Natural killer cell (primary cell): ENCODE measurements at places on chromosomes 6 and 20. TPM values are rescaled to one million over a fixed set of nuclear protein-coding genes. Genes with fewer than 3 reads are reported as not detected.

The TAGAP gene
- 139 TPM for total RNA-seq

DNA sequence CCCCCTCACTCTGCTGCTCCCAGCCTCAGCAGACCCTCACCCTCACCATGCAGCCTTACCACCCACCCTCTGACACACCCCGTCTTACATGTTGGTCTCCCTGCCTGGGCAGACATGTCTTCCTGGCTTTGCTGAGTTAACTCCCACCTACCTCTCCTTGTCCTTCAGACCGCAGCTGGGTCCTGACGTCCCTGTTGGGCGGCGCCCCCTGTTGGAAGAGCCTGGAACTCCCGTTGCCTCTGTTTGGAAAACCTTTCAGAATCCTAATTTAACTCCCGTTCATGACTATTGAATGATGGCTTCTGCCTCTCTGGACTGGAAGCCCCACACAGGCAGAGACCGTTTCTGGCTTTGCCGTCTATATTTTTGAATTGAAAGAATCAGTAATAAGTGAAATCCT is 245.1 kb downstream of the MYLK4 start:
- no peak for DNase-seq
- peaks cover 17% of the 10 kb centered on the region for H3K27me3 ChIP-seq
- H3K4me3 ChIP-seq, result no peak overlapping the region
- H3K27ac ChIP-seq, result no peak overlapping the region
- no peaks in the 10 kb centered on the region for H3K4me1 ChIP-seq

DNA sequence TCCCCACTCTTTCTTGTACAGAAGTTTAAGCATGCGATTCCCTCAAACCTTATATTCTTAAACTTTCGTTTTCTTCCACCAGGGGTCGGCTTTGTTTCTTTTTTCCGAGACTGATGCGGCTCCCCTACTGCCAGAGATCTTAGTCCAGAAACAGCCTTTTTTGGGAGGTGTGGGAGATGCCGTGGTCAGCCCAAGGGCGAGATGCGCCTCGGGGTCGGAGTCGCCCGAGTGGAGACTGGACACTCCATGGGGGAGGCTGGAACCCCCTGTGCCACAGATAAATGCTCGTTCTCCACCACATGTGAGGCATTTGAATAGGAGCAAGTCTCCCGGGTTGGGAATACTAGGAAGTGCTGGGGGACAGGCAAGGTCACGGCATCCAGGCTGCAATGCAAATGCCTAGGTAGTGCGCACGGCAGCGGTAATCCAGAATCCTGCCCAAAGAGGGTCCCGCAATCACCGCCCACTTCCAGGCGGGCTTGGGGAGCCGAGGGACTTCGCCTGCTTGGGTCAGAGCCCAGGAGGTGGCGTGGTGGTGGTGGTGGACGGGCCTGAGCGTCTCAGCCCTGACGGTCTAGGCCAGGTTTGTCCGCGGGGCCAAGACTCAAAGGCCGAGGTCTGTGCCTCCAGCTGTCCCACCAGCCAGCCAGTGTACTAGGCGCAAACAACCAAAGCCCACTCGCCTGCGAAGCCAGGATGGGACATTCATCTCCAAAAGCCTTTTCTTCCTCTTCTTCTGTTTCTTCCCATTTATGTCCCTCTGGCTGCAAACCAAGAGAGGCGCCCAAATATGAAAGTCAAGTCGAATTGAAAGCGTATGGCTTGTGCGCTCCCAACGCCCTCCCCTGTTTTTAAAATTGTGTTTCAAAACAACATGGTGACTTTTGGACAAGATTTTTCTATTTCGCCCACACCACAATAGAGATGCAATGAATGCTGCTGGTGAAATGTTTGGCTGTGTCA is 39.3 kb upstream of the OSTM1 start:
- H3K27ac ChIP-seq, result no peak overlapping the region
- H3K4me3 ChIP-seq, result no peak overlapping the region
- DNase-seq, result peak; percentile 55
- H3K4me1 ChIP-seq, result peaks cover 42% of the 10 kb centered on the region

The BNIP5 gene
- not detected for total RNA-seq

DNA sequence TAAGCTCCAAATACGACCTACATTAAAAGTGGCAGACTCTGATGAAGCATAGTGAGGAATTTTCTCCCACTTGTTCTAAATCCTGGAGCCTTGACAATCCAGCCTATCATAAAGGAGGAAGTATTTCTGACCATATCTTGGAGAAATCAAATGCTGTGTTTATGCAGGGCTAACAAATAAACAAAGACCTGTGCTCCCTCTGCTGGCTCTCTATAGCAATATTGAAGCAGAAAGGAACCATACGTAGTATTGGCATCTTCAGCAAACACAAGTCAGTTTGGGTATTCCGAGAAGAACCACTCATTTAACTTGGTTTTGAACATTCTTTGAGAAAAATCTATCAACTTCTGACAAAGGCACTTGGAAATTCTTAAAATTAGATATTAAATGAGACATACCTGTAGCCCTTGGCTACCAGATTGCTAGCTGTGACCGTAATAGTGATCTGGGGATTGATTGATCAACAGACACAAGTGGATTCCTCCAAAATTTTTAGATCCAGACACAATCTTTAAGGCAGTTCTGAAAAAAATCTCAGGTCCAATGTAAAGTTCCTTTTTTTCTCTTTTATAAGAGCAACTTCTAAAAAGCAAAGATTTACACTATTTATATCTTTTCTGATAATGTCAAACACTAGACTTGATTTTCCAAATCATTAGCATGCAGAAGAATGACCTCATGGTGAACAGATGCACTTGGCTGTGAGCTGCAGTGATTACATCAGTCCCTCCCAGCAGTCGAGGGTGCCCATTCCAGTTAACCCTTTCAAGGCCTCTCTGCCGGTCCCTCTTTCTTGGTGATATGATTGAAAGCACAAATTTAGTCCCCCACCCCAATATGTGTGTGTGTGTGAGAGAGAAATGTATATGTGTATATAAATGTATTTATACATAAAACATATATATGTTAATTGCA is 40.2 kb downstream of the INSM1 start:
- no peaks in the 10 kb centered on the region for H3K27me3 ChIP-seq
- H3K4me3 ChIP-seq, result no peak overlapping the region
- no peak overlapping the region for H3K27ac ChIP-seq
- no peak for DNase-seq
- no peaks in the 10 kb centered on the region for H3K36me3 ChIP-seq

The SLC13A3 gene
- 0.63 TPM for total RNA-seq

DNA sequence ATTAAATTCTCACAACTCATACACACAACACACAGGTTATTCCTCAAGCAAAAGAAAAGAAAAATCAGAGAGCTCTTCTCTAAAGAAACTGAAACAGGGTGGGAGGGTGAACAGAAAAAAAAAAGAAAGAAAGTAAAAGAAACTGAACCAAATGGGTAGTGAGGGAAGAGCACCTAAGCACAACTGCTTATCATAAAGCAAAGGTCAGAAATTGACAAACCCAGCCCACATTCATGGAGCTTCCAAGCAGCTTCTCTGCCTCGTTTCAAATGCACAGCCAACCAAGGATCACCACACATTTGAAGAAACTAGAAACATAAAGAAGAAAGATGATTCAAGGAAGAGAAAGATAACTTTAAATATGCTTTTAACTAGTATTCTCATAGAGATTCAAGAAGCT is 90.5 kb downstream of the RNGTT start:
- H3K27me3 ChIP-seq, result no peaks in the 10 kb centered on the region
- H3K27ac ChIP-seq, result no peak overlapping the region
- H3K36me3 ChIP-seq, result no peaks in the 10 kb centered on the region
- no peak for DNase-seq
- no peak overlapping the region for H3K4me3 ChIP-seq

The CAGE1 gene
- 0.70 TPM for total RNA-seq

- no peaks in the 10 kb centered on the region for H3K36me3 ChIP-seq
- no peak overlapping the region for H3K27ac ChIP-seq
- no peaks in the 10 kb centered on the region for H3K27me3 ChIP-seq
- no peak overlapping the region for H3K4me3 ChIP-seq
- H3K4me1 ChIP-seq, result no peaks in the 10 kb centered on the region
Measured at GRCh38 chr20:1636621-1637020, 16.8 kb upstream of the SIRPB1 start.

DNA sequence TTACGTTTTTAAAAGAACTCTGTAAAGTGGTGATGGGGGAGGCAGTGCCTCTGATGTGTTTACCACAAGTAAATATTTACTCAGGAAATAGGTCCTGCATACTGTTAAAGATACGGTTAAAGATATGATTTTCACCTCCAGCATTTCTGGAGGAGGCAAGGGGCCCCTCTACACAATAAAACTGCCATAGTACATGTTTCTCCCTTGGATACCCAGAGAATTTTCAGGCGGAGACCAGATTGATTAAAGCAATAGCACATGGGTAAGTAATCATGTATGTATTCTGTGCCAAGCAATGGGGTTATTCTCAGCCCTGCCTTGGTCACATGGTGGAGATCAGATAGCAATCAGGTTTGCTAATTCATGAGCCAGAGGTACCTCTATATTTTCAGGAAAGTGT is 9.6 kb downstream of the RIPOR2 start:
- peaks cover 70% of the 10 kb centered on the region for H3K4me1 ChIP-seq
- peak overlapping the region; percentile 59 for H3K27ac ChIP-seq
- H3K36me3 ChIP-seq, result peaks cover 44% of the 10 kb centered on the region
- no peaks in the 10 kb centered on the region for H3K27me3 ChIP-seq

GRCh38 chr6:2109796-2110195 is 135.6 kb downstream of the GMDS start:
- H3K4me1 ChIP-seq, result peaks cover 3% of the 10 kb centered on the region
- no peak overlapping the region for H3K27ac ChIP-seq
- DNase-seq, result no peak
- H3K36me3 ChIP-seq, result no peaks in the 10 kb centered on the region
- H3K4me3 ChIP-seq, result no peak overlapping the region

- no peak overlapping the region for H3K27ac ChIP-seq
- H3K4me3 ChIP-seq, result no peak overlapping the region
- H3K4me1 ChIP-seq, result no peaks in the 10 kb centered on the region
- DNase-seq, result no peak
- no peaks in the 10 kb centered on the region for H3K27me3 ChIP-seq
Measured at GRCh38 chr6:17318435-17319165, 37.4 kb downstream of the RBM24 start.

- peaks cover 33% of the 10 kb centered on the region for H3K36me3 ChIP-seq
- peak overlapping the region; percentile 57 for H3K4me3 ChIP-seq
- peak overlapping the region; percentile 79 for H3K27ac ChIP-seq
- H3K27me3 ChIP-seq, result no peaks in the 10 kb centered on the region
- DNase-seq, result no peak
Measured at GRCh38 chr20:62804021-62804626, 511 bp upstream of the OGFR start.

DNA sequence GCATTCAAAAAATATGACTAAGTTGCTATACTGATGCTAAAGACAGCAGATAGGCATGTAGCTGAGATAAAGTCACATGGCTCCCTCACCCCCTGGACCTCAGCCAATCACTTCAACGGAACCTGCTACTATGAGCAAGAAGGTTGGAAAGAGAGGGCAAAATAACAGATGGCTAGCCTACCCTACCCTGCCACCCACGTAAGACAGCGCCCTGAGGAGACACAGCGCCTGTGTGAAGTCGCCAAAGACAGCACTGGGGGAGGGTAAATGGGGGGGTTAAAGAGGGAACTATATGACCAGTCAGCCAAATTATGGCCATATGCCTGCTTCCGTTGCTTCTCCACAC is 163.2 kb downstream of the RALGAPA2 start:
- H3K4me1 ChIP-seq, result peaks cover 5% of the 10 kb centered on the region
- H3K27ac ChIP-seq, result no peak overlapping the region
- H3K27me3 ChIP-seq, result no peaks in the 10 kb centered on the region
- DNase-seq, result no peak
- H3K36me3 ChIP-seq, result peaks cover 6% of the 10 kb centered on the region

DNA sequence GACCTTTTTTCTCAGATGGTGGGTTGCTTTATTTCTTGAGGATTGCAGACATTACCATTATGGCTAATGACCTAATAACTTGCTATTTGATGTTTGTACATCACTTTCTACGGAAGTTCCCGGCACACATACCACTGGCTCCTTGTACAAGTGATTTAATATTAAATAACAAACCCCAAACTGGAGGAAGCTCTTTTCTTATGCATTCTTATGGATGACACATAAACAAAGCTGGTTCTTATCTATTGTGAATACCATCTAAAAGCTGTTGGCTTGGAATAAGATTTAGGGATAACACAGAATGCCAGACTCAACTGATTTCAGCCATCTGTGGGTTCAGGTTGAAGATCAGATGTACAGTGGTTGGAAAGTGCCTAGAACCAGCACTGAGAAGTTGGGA is 272.6 kb downstream of the TSHZ2 start:
- H3K27ac ChIP-seq, result no peak overlapping the region
- no peaks in the 10 kb centered on the region for H3K27me3 ChIP-seq
- H3K36me3 ChIP-seq, result no peaks in the 10 kb centered on the region
- no peaks in the 10 kb centered on the region for H3K4me1 ChIP-seq
- no peak for DNase-seq
- H3K4me3 ChIP-seq, result no peak overlapping the region

The C6orf132 gene
- 0.05 TPM for total RNA-seq

The KHDC1L gene
- 2.1 TPM for total RNA-seq

- H3K4me3 ChIP-seq, result no peak overlapping the region
- no peak overlapping the region for H3K27ac ChIP-seq
- peaks cover 18% of the 10 kb centered on the region for H3K27me3 ChIP-seq
- no peaks in the 10 kb centered on the region for H3K4me1 ChIP-seq
- no peaks in the 10 kb centered on the region for H3K36me3 ChIP-seq
- DNase-seq, result no peak
Measured at GRCh38 chr6:46484081-46484820, 7.0 kb downstream of the RCAN2 start.
